ENCODE measurements at places on chromosomes 13 and 19.

- DNase-seq: peak; percentile 71
These were observed 5.0 kb downstream of the PBX4 start for GRCh38 chr19:19613506-19613905.

DNA sequence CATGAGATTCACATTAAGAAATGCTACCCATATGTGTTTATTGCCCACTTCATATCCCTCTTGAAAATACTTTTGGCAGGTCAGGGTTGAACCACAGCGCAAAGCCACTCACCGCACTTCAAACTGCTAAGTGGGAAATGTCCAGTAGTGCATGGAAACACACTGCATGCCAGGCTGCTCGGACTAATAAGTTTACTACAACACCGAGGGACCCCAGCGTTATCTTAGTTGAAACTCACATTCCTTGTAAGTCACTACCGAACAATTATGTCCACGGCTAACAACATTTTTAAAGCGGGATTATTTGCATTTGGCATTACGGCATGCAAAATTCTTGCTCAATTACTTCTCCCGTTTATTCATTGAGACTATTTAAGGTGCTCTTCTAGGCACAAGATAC lies 4.0 kb downstream of the BRD4 start:
- DNase-seq: no peak

DNA sequence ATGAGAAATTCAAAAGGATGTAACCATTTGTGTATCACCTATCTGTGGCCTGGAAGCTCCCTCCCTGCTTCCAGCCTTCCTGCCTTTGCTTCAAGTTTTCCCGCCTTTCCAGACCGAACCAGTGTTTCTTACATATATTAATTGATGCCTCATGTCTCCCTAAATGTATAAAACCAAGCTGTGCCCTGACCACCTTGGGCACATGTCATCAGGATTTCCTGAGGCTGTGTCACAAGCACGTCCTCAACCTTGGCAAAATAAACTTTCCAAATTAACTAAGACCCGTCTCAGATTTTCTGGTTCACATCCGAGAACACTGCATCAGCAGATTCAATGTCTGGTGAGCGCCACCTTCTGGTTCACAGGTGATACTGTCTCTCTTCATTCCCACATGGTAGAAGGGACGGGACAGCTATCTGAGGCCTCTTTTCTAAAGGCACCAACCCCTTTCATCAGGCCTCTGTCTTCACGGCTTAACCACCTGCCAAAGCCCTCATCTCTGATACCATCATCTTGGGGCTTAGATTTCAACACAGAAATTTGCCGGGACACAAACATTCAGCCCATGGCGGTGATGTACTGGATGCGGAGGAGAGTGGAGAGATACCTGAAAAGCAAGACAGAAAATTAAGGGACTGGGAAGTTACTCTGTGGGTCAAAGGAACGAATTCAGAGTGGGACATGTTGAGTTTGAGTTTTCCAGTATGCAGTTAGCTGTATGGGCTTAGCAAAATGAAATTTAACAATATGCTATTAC lies 58.7 kb upstream of the PABPC3 start:
- DNase-seq: peak; percentile 57

DNA sequence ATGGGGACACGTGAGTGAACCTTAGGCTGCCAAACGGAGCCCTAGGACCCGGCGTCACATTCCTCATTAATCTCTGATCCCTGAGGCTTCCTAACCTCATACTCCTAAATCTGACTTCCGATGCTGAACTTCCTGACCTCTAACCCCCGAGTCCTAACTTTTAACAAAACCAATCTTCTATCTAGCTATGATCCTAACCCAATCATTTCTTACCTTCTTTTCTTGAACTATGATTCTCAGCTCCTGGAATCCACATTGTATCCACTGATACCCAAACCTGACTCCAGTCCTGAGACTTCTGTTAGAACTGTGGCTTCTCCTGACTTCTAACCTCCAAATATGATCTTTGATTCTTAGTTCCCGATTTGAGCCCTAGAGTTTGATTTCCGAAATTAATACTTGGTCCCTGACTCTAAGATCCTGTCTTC lies 447 bp downstream of the NFKBIB start:
- no peak for DNase-seq

GRCh38 chr13:72788831-72789230 lies 6.9 kb downstream of the PIBF1 start:
- no peak for DNase-seq

- DNase-seq: peak; percentile 14
These were observed 533 bp upstream of the UHRF1 start for GRCh38 chr19:4908781-4909155.

DNA sequence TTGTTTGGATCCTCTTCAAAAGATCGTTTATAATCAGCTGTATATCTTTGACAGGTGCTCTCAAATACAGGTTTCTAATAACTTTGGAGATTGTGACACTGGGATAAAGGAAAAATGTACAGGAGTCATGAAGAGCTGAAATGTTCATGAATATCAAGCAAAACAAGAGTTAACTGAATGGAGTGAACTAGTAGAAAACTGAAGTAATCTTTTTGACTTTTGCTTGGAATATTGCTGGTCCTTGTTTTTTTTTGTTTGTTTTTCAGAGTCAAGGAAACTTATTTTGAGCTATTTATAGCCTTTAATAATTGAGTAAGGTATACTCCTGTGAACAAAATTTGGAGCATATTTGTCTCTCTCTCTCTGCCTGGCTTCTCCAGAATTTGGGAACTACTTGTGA lies 25.3 kb downstream of the MED4 start:
- no peak for DNase-seq

GRCh38 chr13:78594456-78594975 lies 8.8 kb downstream of the POU4F1 start:
- no peak for DNase-seq

DNA sequence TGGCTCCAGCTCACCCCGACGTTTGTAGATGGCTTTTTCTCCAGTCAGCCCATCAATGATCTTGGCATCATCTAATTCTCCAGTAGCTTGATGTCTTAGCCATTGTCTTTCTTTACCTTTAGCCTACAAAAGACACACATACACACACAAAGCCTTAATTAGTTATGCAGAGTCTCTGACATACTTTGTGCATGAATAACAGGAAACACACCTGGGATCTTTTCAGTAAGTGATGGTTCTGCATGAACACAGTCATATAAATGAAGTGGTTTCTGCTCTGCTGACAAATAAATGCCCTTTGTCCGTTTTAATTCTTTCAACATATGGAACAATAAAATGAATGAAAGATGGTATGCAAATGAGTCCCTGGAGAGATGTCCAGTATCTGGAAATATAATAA lies 133.3 kb downstream of the RGCC start:
- no peak for DNase-seq

DNA sequence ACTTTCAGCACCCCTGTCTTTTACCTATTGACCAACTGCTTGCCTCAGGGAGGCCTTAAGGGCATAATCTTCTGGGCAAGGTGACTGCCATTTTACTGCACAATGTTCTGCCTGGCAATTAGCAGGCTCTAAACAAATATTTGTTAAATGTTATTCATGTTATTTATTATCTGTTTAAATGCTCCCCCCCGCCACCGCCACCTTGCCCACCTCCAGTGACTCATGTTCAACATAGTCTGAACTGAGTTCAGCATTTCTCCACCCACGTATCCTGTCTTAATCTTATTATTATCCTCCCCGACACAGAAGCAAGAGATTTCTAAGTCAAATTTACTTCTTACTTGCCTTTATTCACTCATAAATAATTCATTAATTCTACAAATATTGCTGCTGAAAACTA lies 144.8 kb downstream of the LIG4 start:
- no peak for DNase-seq

GRCh38 chr13:59843040-59843439 lies 320.7 kb downstream of the DIAPH3 start:
- DNase-seq: peak; percentile 61

DNA sequence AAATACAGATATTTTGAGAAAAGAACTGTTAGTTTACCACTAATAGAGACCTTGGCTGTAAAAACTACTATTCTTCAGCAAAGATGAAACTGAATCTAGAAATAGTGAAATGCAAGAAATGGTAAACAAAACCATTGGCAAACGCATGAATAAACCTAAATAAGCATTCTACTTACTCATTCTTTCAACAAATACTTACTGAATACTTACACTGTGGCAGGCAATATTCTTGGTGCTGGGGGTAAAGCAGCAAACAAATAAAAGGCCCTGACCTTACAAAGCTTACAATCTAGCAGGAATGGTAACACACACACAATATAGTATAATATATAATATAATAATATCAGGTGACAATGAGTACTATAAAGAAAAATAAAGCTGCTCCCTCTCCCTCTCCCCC lies 38.7 kb downstream of the KATNAL1 start:
- DNase-seq: no peak

DNA sequence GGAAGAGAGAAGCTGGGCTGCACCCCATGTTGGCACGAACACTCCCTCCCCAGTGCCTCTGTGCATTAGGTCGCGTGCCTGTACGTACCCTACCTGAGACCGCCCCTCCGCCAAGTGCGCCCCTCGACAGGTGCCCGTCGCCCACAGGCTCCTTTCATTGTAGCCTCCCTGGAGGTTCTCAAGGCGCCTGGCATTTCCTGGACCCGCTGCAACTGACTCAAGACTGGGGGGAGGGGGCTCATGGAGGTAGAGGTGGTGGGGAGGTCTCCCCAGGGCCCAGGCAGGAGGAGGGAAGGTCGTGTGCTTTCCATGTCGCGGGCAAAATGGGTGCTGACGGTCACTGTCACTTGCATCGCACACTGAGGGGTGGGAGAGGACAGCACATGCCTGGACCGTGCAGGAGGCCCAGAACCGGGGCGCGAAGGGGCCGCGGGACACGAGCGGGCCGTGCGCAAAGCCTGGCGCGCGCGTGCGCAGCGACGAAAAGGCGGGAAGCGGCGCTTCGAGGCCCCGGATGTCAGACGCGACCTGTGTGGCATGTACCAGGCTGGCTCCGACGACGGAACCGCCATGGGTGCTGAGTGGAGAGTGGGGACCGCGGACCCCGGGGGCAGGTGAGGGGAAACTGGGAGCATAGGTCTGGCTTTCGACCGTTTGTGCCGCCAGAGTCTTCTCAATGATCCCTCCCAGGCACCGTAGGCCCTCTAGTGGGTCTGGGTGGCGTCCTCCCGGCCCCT lies 16.5 kb downstream of the NFIX start:
- no peak for DNase-seq

DNA sequence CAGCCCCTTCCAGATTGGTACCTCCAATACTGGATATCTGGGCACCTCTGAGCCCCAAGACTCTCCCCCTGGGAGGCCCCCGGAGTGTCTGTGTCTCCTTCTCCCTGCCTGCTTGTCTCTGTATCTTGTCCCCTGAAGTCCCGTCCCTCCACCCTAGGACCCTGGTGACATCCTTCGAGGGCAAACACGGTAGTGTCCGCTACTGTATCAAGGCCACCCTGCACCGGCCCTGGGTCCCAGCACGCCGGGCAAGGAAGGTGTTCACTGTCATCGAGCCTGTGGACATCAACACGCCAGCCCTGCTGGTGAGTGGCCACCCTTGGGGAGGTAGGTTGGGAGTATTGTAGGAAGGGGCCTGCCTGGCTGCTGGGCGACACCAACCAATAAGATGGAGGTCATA lies 844 bp downstream of the ARRDC2 start:
- no peak for DNase-seq

GRCh38 chr19:4970558-4971423 lies 1.9 kb downstream of the KDM4B start:
- DNase-seq: no peak

- peak; percentile 23 for DNase-seq
These were observed 179.5 kb downstream of the GGACT start for GRCh38 chr13:100409132-100409531.

GRCh38 chr19:20471431-20471830 lies 94.2 kb downstream of the ZNF737 start:
- no peak for DNase-seq

DNA sequence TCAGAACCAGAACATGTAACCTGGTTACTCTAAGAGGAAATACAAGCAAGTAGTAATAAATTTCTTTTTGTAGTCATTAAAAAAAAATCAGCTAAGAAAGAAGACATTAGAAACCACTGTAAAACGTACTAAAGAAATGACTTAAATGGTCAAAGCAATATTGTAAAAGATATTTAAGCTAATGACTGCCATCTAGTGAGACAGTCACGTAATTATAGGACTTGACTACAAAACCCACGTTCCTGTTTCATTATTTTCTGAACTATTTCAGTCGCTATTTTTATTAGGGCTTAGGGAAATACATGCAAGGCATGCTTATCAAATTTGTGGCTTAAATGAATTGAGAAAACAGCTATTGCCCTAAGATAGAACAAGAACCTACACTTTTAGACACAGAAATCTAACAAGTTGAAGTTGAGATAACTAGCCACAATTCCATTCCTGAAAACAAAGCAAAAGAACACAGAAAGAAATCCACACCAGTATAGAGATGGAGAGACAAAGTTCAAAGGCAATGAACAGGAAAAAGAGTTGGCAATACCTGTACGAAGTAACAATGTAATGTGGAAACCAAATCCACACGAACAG lies 17.9 kb downstream of the ALG5 start:
- DNase-seq: no peak

- DNase-seq: peak; percentile 59
These were observed 13.4 kb downstream of the LYL1 start for GRCh38 chr19:13089139-13089856.

DNA sequence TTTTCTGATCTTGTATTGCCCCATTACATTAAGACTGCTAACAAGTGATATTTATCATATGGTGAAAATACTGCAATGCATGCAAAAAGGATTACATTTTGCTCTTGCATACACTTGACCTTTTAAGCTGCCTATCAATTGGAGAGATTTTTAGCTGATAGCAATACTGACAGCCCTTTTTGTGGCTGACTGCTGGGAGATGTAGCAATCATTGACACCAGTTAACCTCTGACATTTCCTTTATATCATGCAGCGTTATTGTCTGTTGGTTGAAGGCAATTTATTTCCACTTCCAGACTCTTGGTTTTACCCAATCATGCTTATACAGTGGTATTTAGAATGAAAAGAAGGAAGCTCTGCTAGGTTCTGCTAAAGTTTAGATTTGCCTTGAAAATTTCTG lies 364.0 kb downstream of the LMO7 start:
- DNase-seq: no peak

GRCh38 chr13:93872786-93873347 lies 606.6 kb downstream of the DCT start:
- no peak for DNase-seq

GRCh38 chr19:44582581-44583265 lies 30.6 kb upstream of the IGSF23 start:
- DNase-seq: no peak

- DNase-seq: no peak
These were observed 2020.1 kb upstream of the PCDH20 start for GRCh38 chr13:63435667-63436324.

GRCh38 chr19:38191747-38192146 lies 32.3 kb downstream of the DPF1 start:
- DNase-seq: no peak

GRCh38 chr19:46383846-46384245 lies 29.5 kb downstream of the CCDC8 start:
- DNase-seq: no peak

- DNase-seq: no peak
These were observed 11.4 kb downstream of the SBNO2 start for GRCh38 chr19:1162404-1163282.

Data from Caco-2 (cell line).